ENCODE measurements at places on chromosomes 11 and 22.
A peak's percentile ranks its signal among the peaks of the same experiment; 100 is the strongest.

- H3K4me1 ChIP-seq = peaks cover 24% of the 10 kb centered on the region
- peak overlapping the region; percentile 5 for H3K27ac ChIP-seq
- no peak for DNase-seq
- H3K27me3 ChIP-seq = no peaks in the 10 kb centered on the region
- H3K36me3 ChIP-seq = peaks cover 4% of the 10 kb centered on the region
Observed at GRCh38 chr11:57648801-57649735, 644 bp downstream of the YPEL4 start.

DNA sequence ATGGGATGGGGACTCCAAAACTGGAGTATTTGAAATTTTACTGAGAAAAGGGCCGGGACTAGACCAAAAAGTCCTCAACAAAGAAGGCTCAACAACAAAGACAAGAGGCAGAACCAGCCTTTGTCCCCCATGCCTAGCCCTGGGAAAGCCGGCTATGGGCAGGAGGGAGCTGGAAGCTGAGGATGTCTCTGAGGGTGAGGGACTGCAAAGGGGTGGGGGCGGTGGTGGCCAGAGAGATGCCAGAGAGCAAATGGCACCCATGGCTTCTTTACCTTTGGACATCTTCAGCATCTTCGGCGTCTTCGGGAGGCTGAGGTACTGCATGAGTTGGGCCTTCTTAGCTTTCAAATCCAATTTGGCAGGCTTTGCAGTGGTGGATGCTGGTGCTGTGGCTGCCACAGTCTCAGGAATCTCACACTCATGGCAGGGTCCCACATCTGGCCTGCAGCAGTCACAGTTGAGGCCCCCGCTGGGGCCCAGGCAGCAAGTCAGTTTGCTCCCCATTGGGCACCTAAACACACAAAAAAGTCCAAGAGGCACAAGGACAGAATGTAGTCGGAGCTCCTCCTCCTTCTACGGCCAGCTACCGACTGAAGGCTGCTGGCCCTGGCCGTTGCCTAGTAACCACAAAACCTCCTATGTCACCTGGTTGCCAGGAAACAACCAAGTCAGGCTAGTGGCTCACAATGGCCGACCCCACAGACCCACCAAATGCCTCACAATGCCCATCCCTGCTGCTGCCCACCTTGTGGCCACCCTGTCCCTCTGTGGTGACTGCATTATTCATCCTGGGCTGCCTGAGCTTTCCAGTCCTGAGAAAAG is at the start of gene C22orf42:
TSS of gene C22orf42 (minus strand) at position 592 of the 822 bp plus-strand sequence. CDS start at position 504, 88 bp downstream.
- no peak within 1 kb of the TSS for H3K4me3 ChIP-seq
- DNase-seq = no peak
- H3K27ac ChIP-seq = no peak within 1 kb of the TSS
- no peaks in the 10 kb centered on the region for H3K36me3 ChIP-seq
- no peaks in the 10 kb centered on the region for H3K4me1 ChIP-seq
- H3K27me3 ChIP-seq = peaks cover 3% of the 10 kb centered on the region

GRCh38 chr22:18075720-18076497 is 1.9 kb upstream of the PEX26 start:
- no peak overlapping the region for H3K27ac ChIP-seq
- peaks cover 3% of the 10 kb centered on the region for H3K36me3 ChIP-seq
- no peaks in the 10 kb centered on the region for H3K27me3 ChIP-seq

- no peaks in the 10 kb centered on the region for H3K4me1 ChIP-seq
- no peaks in the 10 kb centered on the region for H3K36me3 ChIP-seq
- no peak for DNase-seq
- no peak overlapping the region for H3K4me3 ChIP-seq
- peaks cover 59% of the 10 kb centered on the region for H3K27me3 ChIP-seq
Observed at GRCh38 chr22:50610581-50610980, 10.0 kb downstream of the MAPK8IP2 start.
